ENCODE measurements at places on chromosomes 6 and 20.

GRCh38 chr6:169997187-169997929, 245.9 kb downstream of the ERMARD start:
- DNase-seq, result no peak

GRCh38 chr6:45548657-45549515, 171.2 kb upstream of the SUPT3H start:
- DNase-seq, result no peak

- no peak for DNase-seq
Observed at GRCh38 chr6:50657513-50657912, 55.8 kb upstream of the TFAP2D start.

DNA sequence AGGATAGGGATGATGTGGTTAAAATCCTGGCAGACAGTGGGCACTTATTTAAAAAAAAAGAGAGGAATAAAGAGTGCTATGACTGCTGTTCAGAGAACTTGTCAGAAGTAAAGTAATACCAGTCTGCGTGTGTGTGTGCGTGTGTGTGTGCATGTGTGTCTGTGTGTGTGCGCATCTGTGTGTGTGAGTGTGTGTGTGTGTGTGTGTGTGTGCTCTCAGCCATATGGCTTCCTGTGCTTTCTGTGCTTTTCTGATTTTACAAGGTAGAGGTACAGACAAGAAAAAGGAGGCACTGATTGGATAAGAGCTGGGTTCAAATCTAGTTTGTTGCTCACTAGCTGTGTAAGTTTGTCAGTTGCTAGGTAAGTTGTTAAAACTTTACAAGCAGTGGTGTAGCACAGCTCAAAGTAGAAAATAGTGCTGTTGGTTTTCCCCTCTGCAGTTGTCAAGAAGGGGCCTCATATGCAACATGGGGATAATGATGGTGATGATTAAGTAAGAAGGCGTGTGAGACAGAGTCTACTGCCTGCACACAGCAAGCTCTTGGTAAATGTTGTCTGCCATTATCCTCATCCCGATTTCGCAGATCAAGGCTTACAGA, 155.3 kb upstream of the ZNF217 start:
- DNase-seq, result no peak

- no peak for DNase-seq
Observed at GRCh38 chr20:41540459-41540858, 77.7 kb downstream of the CHD6 start.

- no peak for DNase-seq
Observed at GRCh38 chr20:59148701-59149493, 14.7 kb upstream of the ZNF831 start.

DNA sequence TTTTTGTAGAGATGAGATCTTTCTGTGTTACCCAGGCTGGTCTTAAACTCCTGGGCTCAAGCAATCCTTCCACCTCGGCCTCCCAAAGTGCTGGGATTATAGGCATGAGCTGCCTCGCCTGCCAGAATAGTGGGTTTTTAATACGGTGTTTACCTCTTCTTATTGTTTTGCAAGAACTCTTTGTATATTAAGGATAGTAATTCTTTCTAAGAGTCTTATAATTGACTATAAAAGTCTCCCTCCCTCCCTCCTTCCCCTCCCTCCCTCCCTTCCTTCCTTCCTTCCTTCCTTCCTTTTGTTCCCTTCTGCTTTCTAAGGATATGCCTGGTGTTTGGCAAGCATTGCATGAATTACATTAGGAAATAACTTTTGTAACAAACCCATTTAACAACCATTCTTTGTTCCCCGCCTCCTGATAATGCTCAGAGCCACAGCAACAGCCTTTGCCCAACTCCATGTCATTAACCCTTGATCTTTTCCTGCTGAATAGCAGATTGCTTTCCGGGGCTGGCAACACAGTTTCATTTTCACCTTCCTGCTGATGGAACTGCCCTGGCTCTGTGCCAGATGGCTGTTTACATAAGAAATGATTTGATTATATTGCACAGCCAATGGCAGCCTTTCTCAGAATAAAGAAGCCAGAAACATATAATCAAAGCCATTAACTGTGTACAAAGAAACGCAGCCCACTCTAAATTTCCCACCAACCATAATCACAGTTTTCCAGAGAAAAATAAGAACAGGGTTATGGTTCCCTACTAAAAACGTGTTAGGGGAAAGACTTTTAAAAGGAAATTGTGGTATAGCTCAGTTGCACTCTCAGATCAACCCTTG, 143.7 kb upstream of the PTPN1 start:
- DNase-seq, result no peak

DNA sequence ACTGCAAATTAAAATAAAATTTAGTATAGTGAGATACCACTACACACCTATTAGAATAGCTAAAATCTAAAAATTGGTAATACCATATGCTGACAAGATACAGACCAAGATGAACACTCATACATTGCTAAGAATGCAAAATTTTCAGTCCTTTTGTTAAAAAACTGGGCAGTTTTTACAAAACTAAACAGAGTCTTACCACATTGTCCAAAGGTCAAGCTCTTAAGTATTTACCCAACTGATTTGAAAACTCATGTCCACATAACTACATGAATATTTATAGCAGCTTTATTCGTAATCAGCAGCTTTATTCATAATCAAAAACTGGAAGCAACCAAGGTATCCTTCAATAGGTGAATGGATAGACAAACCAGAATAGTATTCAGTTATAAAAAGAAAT, 10.0 kb downstream of the POLR3F start:
- no peak for DNase-seq

GRCh38 chr6:137282254-137282653, 63.1 kb upstream of the IFNGR1 start:
- DNase-seq, result no peak

DNA sequence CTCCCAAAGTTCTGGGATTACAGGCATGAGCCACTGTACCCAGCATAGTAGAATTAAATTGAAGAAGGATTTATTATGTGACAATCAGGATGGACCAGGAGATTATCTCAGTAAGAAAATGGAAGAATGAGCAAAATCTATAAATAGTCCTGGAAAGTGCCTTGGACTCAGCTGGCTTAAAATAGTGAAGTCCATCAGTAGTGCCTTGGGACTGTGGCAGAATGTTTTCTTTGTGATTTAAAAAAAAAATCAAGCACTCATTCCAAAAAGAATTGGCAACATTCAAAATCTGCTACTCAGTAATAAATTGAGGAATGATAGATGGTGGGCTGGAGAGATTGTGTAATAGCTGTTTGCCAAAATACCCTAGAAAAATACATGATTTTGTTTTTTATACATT, 37.0 kb upstream of the MAS1 start:
- no peak for DNase-seq

DNA sequence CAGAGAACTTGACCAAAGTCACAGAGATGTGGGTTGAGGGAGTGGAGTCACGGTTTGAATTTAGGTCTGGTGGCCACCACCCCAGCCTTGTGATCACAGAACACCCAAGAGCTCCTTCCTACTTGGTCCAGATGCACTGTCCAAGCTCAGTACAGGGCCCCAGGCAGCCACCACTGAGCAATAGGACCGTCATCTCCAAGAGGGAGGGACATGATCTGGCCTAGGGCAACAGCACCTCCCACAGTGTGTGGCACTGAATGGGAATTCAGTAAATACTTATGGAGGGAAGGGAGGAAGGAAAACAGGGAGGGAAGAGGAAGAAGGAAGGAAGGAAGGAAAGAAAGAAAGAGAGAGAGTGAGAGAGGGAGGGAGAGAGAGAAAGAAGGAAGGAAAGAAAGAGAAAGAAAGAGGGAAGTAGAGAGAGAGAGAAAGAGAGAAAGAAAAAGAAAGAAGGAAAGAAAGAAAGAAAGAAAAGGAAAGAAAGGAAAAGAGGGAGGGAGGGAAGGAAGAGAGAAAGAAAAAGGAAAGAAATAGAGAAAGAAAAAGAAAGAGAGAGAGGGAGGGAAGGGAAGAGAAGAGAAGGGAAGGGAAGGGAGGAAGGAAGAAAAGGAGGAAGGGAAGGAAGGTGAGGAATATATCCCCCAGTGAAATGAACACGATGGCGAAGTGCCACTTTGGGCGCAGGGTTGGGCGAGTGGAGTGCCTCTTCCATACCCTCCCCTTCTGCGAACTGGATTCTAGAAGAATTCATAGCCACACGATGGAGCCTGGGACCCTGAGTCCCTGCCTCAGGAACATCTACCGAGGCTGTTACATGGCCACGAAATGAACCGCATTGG, 243.7 kb downstream of the TFAP2C start:
- no peak for DNase-seq

- no peak for DNase-seq
Observed at GRCh38 chr6:25747477-25747876, 7.1 kb upstream of the SLC17A4 start.

DNA sequence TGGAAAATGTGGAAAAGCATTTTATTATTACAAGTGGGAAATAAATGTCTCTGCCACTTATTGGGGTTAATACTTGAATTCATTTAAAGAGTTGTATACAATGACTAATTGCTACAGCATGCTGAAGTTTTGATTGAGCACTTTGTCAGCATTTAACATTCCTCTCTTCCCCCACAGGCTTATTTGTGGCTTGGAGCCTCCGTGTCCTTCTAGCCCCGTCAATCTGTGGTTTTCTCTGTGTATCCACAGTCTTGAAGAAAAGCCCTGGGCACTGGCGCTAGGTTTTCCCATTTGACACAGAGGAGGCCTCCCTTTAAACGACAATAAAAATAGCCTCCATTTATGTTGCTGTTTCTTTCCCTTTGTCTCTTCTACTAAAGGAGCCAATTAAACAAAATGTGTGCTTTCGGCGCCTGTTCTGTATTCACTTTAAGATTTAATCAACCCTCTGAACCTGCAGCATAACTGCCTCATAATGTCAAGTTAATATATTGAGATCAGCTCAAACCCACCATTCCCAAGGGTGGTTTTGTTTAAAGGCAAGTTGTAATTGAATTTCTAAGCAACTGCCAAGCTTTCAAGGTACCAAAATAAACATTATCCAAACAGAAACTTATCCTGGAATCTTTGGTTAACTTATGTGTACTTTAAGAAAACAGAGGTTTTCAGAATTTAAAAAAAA, 326.6 kb upstream of the RNF24 start:
- DNase-seq, result no peak

DNA sequence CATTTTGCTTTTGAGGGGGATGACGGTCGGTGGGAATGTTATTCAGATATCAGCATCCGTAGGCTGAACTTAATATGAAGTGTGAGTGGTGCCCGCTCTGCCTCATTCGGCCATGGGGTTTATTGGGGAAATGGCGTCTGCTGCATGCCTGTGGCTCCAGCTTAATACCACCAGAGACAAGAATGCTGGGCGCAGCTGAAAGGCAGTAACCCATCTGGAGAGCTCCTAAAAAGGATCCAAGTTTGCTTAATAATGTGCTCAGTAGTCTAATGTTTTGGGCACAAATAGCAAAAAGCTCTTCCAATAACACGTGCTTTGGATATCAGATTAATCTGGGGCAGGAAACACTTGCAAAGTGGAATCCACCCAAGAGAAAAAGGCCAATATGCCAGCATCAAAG, 273.0 kb upstream of the TAB2 start:
- DNase-seq, result no peak

DNA sequence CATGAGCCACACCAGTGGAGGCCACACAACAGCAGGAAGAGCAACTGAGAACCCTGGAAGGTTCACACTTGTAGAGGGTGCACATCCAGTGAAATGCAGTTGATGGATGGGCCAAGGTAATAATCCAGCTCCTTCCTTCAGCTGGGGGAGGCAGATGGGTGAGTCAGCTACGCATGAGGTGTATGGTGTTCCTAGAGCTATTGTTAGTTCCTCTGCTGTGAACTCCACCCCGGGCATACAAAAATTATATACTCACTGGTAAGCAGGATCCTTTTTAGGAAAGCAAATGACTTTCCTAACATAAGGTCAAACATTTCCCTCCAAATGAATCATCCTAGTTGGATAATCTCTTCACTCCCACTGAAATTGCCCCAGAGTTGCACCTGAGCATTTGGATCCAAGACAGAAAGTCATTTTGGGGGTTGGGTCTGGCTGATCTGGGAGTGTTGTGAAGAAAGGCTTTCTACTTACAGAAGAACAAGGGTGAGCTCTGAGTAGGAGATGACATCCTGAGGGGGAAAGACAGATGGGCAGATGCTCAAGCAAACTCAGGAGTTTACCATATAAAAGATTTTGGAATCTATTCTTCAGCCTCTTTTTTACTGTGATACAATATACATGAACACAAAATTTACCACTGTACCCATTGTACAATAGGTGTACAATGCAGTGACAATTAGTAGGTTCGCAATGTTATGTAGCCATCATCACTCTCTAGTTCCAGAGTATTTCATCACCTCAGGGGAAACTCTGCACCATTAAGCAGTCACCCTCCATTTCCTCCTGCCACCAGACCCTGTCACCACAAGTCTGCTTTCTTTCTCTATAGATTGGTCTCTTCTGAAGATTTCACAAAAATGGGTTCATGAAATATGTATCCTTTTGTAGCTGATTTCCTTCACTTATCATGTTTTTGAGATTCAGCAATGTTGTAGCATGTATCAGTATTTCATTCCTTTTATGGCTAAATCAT, 11.1 kb downstream of the HLA-F start:
- DNase-seq, result no peak

- no peak for DNase-seq
Observed at GRCh38 chr20:40678286-40678875, 10.7 kb downstream of the MAFB start.
